ENCODE measurements at places on chromosomes 13 and 19.

DNA sequence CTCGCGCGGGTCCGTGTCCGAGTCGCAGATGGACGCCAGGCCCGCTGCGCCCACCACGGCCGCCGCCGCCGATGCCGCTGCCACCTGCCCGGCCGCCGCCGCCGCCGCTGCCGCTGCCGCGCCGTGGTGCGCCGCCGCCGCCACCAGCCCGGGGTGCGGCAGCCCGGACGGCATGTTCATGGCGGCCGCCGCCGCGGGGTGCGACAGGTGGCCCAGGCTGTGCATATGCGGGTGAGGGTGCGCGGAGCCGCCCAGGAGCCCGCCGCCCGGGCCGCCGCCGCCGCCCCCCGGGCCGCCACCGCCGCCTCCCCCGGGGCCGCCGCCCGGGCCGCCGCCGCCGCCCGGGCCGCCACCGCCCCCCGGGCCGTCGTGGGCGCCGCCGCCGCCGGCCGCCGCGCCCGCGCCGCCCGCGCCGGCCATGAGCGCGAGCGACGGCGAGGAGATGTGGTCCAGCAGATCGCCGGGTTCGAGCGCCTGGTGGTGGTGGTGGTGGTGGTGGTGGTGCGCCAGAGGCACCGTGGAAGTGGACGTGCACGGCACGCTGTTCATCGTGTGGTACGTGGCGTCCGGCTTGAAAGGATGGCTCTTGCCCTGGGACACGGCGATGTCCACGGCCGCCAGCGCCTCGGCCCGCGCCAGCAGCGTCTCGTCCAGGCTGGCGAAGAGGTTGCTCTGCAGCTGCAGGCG, 1.3 kb downstream of the POU4F1 start:
- DNase-seq = no peak

DNA sequence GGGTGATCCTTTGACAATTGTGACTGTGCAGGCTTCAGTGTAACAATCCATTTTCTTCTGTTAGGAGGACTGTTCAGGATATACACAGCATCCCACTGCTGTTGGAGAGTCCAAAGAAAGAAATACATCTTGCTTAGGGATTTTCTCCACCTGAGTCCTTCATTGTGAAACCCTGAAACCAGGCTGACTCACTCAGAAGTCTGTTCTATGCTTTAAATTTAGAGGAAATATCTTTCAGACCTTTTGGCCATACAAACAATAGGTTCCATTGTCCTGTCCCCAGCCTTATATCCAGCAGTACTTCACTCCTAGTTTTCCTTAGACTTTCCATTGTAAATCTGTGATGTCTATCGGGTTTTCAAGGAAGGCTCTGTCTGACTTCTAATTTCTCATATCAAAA, 379.1 kb downstream of the SUCLA2 start:
- no peak for DNase-seq

DNA sequence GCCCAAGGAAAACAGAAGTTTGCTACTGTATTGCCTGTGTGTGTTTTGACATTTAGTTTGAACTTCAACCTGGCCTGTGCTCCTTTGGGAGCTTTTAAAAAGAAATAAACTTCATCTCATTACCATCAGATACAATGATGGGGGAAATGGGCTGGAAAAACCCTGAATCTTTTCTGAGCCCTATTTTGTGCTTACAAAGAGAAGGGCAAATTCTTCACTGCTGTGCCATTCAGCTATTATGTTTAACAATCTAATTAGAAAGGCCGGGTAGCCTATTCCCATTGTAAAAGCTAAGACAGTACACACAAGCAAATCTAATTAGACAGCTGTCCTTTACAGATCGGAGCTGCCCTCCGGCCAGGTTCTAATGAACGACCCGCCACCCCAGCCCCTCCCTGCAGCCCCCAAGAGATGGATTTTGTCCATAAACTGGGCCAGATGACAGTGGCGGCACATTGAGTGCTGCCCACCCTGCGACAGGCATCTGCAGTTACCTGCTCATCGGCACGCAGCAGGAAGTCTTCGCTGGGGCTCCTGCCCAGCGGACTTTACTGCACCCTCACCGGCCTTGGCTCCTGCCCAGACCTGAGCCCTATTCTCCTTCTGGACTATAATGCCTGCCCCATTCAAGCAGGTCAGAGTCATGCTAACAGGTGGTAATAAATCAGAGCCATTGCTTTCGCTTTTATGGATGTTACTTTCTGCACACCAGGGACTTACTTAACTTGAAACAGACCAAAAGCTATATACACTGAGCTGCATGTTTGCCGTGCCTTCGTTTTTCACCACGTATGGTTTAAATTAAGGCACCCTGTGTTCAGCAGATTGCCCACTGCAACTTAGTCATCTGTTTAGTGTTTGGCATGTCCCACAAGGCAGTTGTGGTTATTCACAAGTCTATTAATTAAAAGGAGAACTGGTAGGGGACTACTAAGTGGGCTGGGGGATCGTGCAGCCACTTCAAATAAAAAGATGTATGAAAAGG, 549.6 kb downstream of the FGF9 start:
- no peak for DNase-seq

- DNase-seq = no peak
These were observed 166.6 kb downstream of the KLF12 start for GRCh38 chr13:73967397-73968165.

DNA sequence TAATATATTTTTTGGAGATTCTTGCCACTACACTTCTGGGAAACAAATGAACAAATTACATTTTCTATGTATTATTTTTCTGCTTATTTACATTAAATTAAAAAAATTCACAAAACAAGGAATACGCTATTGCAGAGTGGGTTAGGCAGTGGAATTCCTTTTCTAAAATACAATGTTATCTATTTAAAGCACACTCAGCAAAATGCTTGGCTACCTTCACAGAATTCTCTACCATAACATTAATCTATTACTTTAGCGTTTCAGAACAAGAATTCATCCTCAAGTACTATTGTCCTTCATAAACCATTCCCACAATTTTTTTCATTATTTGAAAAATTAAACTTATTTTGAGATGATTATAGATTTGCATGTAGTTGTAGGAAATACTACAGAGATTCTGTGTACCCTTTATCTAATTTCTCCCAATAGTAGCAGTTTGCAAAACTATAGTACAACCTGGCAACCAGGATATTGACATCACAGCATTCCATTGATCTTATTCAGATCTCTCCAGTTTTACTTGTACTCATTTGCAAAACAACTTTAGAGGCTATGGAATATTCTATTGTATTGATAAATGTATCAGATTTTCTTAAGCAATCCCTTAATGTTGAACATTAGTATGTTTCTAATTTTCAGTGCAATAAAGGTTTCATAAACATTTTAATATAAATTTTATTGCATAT, 120.9 kb downstream of the DLEU7 start:
- no peak for DNase-seq

DNA sequence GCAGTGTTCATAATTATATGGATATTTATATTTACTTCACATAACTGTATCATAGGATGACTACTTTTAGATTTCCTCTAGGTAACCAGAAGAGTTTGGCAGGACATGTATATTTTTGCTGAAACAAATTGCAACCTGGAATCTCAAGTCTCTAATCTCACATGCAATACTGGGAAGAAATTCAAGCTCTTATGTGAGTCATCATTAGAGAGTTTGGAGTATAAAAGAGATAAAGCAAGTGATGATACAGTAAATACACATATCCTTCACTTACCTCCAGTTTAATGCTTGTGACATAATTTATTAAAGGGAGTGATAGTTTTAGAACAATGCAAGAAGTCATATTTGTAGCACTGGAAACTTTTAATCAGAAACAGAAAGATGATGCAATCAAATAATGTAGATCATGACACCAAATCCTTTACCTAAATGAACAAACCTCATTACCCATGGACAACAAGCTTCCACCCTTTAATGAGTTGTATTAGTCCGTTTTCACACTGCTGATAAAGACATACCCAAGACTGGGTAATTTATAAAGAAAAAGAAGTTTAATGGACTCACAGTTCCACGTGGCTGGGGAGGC, 15.8 kb upstream of the OR7A17 start:
- no peak for DNase-seq

- DNase-seq = no peak
These were observed 16.8 kb downstream of the MBD3L2B start for GRCh38 chr19:7004313-7004931.

Measured in ELF-1 (cell line).